ENCODE measurements at places on chromosomes 1 and 21.

DNA sequence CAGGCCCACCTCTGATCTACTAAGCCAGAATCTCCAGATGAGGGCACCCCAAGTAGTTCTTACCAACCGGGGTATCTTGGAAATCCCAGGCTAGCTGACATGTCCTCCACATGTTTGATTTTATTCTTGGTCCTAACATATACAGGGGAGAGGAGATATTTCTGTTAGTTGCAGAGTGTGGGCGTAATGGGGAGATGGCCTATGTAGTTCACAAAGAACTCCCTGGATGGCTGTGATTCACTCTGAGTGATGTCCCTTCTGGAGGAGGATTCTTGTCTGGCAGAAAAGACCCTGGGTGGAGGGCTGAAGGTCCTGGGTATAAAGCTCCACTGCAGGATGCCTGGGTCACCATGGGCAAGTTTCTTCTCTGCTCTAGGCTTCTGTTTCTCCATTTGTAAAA, 13.1 kb downstream of the MECR start:
- no peak for DNase-seq

DNA sequence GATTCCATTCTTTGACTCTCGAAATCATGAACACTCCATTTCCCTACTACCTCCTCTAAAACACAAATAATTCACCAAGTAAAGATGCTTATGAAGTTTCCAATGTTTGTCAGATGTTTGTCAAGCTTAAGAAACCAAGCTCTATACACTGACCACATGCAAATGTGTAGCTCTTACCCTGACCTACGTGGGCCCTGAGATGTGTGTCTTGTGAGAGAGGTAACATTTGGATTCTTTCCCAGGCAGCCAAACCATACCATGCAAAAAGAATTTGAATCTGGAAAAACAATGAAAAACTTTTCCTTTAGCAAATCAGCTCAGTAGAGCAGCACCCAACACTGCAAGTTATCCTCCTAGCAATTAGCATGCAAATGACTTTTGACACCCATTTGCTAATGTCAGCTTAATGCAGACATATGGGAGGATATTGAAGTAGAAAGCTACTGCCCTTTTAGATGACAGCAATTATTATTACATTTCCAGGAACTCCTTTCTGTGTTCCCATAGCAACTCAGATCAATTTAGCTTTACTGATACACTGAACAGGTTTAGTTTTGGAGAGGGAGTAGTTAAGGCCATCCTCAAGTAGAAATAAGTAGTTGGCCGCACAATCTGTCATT, 83.2 kb upstream of the RGS4 start:
- DNase-seq, result no peak

- DNase-seq, result no peak
Observed at GRCh38 chr1:10967090-10967489, 45.4 kb upstream of the TARDBP start.

DNA sequence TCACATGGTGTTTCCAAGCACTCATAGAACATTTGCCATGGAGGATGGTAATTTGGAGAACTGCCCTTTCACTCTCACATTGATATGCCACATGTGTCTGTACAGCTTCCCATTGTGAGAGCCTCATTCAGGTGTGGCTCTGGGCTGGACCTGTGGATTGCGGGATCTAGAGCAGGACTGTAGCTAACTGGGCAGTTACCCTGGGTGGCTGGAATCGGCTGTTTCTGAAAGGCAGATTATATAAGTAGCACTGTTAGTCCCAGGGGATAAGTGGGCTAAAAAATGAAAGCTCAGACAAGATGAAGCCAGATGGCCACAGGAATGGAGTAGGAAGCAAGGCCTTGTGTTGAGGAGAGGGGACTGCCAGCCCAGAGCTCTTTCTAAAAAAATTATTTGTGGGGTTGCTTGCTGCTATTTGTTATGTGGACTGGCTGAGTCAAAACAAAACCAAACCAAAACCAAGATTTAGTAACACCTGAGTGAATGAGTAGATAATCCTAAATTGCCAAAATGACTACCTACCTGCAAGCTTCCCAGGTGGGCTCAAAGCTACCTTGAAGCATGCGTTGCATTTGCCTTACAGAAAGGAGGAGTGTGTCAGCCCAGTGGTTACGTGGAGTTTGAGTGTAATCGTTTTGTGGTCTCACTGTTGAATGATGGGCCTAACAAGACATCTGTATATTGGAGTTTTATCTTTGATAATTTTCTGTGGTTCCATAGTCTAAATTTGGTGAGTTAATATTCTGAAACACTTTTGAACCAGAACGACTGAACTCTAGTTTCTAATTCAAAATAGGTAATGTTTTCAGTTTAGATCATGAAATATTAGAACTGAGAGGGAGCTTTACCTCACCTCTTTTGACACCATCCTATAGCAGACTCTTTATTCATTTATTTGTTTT, 58.0 kb downstream of the SDCCAG8 start:
- no peak for DNase-seq

- no peak for DNase-seq
Observed at GRCh38 chr1:180360333-180361075, 130.4 kb downstream of the LHX4 start.

All from CD4-positive, alpha-beta T cell treated with Interferon alpha-2 for 1 hour (primary cell).